ENCODE measurements at places on chromosomes 5 and 9. TPM values are rescaled to one million over a fixed set of nuclear protein-coding genes. Genes with fewer than 3 reads are reported as not detected.

GRCh38 chr5:179766726-179767455 is 26.9 kb upstream of the LTC4S start:
- no peak for DNase-seq

GRCh38 chr9:85142968-85143367 is 473.4 kb downstream of the NTRK2 start:
- no peak for DNase-seq

- no peak for DNase-seq
These were observed 410.2 kb upstream of the SLC30A5 start for GRCh38 chr5:68683632-68684036.

GRCh38 chr5:58458743-58459145 is 1.1 kb downstream of the PLK2 start:
- DNase-seq, result peak; percentile 21

DNA sequence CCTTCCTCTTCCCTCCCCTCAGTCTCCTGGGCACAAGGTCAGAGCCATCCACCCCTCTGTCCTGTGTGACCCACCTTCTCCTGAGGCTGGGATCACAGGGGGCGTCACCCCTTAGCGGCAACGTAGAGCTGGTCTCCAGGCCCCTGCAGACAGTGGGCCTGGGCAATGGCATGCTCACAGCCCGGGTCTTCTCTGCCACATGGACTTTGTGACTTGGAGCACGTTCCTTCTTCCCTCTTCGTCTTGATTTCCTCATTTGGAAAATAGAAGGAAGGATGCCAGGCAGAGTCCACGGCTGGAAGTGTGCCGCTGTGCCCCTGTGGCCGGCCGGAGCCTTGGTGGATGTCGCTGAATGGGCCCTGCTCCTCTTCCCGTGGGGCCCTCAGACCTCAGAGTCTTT is 10.0 kb downstream of the RXRA start:
- DNase-seq, result no peak

DNA sequence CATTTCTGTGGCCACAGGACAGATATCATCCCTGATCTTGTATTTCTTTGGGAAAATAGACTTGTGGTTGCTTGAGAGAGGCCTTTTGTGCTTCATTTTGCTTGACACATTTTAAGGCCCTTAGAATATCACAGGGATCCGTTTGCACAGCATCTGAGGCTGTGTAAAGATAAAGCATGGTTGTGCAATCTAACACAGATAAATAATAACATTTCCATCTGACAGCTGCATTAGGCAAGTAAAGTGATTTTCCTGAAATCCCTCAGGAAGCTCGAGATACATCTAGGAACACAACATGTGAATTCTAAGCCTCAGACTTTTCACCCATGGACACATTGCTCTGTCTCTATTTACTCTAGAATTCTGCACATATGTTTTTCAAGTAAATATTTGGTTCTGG is 212.8 kb upstream of the ADAMTSL1 start:
- DNase-seq, result no peak

DNA sequence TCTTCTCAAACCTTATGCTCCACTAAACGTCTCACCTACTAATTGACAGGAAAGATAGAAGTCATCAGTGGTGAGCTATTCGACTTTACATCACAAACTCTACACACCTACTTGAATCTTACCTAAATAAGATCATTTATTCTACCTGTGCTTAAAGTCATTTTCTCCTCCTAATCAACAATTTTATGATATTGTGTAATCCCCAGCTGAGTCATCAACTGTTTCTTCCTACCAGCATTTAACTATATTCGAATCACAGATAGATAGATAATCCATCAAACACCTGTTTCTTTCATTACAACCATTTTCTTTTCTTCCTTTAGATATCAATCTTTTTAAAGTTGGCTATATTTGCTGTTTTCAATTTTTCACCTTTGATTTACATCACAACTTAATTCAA is 181.5 kb downstream of the LPAR1 start:
- DNase-seq, result no peak

GRCh38 chr9:137227054-137227852 is at the start of gene RNF224:
Gene RNF224 (plus strand): TSS chr9:137227502. CDS start chr9:137228336, 834 bp downstream.
- no peak for DNase-seq

- DNase-seq, result no peak
These were observed 21.8 kb downstream of the BTNL8 start for GRCh38 chr5:180920710-180921109.

- no peak for DNase-seq
These were observed 122.0 kb downstream of the GALNT10 start for GRCh38 chr5:154312576-154312975.

GRCh38 chr9:125856331-125856730 is 109.2 kb downstream of the PBX3 start:
- DNase-seq, result no peak

KIF4B gene
- polyA plus RNA-seq, result not detected

SEC61B gene
- polyA plus RNA-seq, result 176 TPM

LCN10 gene
- polyA plus RNA-seq, result 11.3 TPM

NIM1K gene
- polyA plus RNA-seq, result 1.3 TPM

OR1L8 gene
- polyA plus RNA-seq, result 0.18 TPM

Measured in urinary bladder (tissue), 4 donors.